ENCODE measurements at places on chromosomes 2 and 18. TPM values are rescaled to one million over a fixed set of nuclear protein-coding genes. Genes with fewer than 3 reads are reported as not detected.

Gene COBLL1
- total RNA-seq, result 62.0 TPM

Gene FOXD4L1
- 0.21 TPM for total RNA-seq

Gene TSPYL6
- 0.14 TPM for total RNA-seq

Gene M1AP
- 4.5 TPM for total RNA-seq

Gene POMC
- total RNA-seq, result 1.2 TPM

Gene C2orf78
- not detected for total RNA-seq

Gene RNU2-63P
- total RNA-seq, result not detected

Gene GKN1
- 20.7 TPM for total RNA-seq

Gene SNTG2
- 18.6 TPM for total RNA-seq

Gene COL5A2
- 135 TPM for total RNA-seq

Gene LONRF2
- total RNA-seq, result 7.0 TPM

Gene C2orf69
- 10.8 TPM for total RNA-seq

Gene SLC16A14
- total RNA-seq, result 3.0 TPM

Gene LGALSL
- total RNA-seq, result 19.3 TPM

Gene UCN
- not detected for total RNA-seq

Gene HSBP1L1
- 11.6 TPM for total RNA-seq

Gene ASPRV1
- total RNA-seq, result 1.8 TPM

Gene ASB18
- not detected for total RNA-seq

Gene CD28
- 3.5 TPM for total RNA-seq

Gene HAAO
- 33.7 TPM for total RNA-seq

Gene TUBB8B
- not detected for total RNA-seq

Gene KCNIP3
- total RNA-seq, result 22.1 TPM

Gene SAG
- total RNA-seq, result not detected

Gene STRN
- 23.4 TPM for total RNA-seq

Gene RAB31
- total RNA-seq, result 92.9 TPM

Gene CFAP53
- not detected for total RNA-seq

Gene FAM136A
- total RNA-seq, result 20.5 TPM

Gene DPP4
- total RNA-seq, result 2.1 TPM

Gene CTDP1
- total RNA-seq, result 28.0 TPM

Gene LRATD1
- 4.1 TPM for total RNA-seq

Gene SKA1
- total RNA-seq, result not detected

Gene KLHL30
- total RNA-seq, result 18.3 TPM

Gene GPR55
- total RNA-seq, result not detected

Gene ZNF892
- total RNA-seq, result 7.6 TPM

Gene RNF144A
- 6.2 TPM for total RNA-seq

Measured in thoracic aorta (tissue), 2 donors.